ENCODE measurements at places on chromosomes 1 and 21.

DNA sequence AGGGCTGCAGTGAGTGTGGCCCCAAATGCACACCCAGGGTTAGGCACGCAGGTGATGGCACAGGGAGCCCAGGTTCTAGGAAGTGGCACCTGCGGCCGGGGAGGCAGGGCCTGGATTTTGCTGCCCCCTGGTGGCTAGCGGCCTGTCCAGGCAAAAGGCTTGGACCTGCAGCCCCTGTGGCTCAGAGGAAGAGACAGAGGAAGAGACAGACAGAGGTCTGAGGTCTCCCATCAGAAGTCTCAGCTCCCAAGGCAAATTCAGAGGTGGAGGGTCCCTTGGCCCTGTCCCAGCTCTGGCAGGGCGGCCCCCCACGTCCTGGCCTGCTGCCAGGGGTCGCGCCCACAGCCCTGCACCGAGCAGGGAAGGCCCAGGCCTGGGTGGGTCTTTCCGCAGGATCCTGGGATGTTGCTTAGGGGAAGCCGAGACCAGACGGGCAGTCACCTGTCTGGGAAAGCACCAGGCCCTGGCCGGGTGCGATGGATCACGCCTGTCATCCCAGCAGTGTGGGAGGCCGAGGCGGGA, 8.0 kb upstream of the TNFRSF14 start:
- DNase-seq: no peak

- DNase-seq: no peak
These were observed 20.6 kb upstream of the EGLN1 start for GRCh38 chr1:231442735-231443134.

GRCh38 chr1:183687546-183688304, 34.6 kb upstream of the APOBEC4 start:
- no peak for DNase-seq

- no peak for DNase-seq
These were observed 21.1 kb downstream of the FYB2 start for GRCh38 chr1:56798053-56798471.

Measured in DMS 273 treated with DMSO at 0.1 percent for 48 hours (cell line).